Activated CD4-positive, alpha-beta memory T cell treated with anti-CD3 and anti-CD28 coated beads, Interleukin-2, amount 10 ng/mL, durations not matched to agents 7 days and 5 days (primary cell): ENCODE measurements at places on chromosomes 6 and 20. TPM values are rescaled to one million over a fixed set of nuclear protein-coding genes. Genes with fewer than 3 reads are reported as not detected.

DNA sequence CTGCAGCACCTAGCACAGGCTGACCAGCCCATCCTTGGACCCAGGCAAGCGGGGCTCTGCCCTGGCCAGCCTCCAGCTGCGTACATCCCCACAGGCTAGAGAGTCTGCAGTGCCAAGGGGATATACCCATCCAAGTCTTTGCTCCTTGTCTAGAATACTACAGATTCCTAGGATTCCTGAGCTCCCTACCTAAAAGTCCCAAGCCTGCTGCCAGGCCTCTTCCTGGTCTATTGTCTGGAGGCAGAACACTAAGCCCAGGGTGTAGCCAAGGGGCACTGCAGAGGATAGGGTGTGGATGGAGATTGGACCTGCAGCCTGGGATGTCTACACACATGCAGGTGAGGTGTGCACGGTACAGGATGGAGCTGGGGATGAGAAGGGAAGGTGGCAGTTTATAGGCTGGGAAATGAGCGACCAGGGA, 90.0 kb upstream of the SIRPA start:
- DNase-seq = no peak

DNA sequence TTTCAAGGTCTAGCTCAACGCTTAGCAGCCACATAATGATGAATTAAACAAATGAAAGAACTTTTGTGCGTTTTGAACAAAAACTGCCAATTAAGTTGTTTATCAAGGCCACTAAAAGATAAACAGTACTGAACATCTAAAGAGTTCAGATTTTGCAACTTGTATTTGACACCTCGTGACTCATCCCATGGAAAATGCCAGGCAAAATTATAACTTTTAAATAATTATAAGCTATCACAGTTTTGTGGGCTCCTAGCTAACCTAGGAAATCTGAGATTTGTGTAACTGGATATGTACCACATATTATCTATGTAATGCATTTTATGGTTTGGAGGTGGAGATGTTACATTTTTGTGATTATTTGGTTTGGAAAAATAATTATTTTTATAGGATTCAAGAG, 9.6 kb upstream of the BAG2 start:
- DNase-seq = no peak

GRCh38 chr6:10256113-10256690, 158.7 kb downstream of the TFAP2A start:
- DNase-seq = no peak

Gene SLPI
- 0.40 TPM for total RNA-seq
